ENCODE measurements at places on chromosomes 5 and 9.

- DNase-seq, result no peak
Observed at GRCh38 chr9:20408513-20408912, 213.8 kb downstream of the MLLT3 start.

- DNase-seq, result no peak
Observed at GRCh38 chr5:131413605-131414559, 150.0 kb downstream of the CDC42SE2 start.

GRCh38 chr9:75002422-75003023, 25.6 kb downstream of the CARNMT1 start:
- no peak for DNase-seq

GRCh38 chr5:150562832-150563231, 54.9 kb downstream of the NDST1 start:
- DNase-seq, result no peak

GRCh38 chr9:83220730-83221129, 157.8 kb upstream of the RASEF start:
- DNase-seq, result no peak

GRCh38 chr5:92372766-92373165, 989.6 kb upstream of the ARRDC3 start:
- DNase-seq, result no peak

- DNase-seq, result no peak
Observed at GRCh38 chr9:10252174-10252573, 360.6 kb downstream of the PTPRD start.

DNA sequence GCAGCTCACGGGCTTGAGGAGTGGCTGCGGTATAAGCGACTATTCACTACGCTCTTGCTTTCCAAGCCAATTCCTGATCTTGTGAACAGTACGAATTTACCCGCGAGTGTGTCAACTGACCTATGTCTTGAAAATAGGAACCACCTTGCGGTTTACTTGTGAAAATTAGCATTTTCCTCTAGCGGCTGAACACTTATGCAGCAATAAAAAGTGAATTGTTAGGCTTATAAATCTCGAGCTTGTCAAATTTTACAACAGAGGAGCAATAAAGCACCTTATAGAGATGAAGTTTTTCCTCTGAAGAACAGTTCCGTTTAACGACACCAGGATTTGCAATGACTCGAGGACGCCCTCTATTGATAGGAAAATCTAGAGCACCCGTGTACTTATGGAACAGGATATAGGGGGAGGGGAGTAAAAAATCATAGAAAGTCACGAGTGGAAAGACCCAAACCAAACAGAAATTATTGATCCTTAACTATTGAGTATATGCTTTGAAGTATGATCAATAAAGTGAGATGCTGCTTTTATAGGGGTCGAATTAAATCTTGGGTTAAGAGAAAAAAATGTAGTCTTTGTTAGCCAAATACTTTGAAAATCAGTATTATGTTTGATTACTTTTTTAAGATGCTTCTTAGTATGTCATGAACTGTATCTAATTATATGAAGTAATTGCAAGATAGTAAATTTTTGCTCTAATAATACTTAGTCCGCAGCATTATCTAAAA, 1.9 kb upstream of the RGMB start:
- no peak for DNase-seq

DNA sequence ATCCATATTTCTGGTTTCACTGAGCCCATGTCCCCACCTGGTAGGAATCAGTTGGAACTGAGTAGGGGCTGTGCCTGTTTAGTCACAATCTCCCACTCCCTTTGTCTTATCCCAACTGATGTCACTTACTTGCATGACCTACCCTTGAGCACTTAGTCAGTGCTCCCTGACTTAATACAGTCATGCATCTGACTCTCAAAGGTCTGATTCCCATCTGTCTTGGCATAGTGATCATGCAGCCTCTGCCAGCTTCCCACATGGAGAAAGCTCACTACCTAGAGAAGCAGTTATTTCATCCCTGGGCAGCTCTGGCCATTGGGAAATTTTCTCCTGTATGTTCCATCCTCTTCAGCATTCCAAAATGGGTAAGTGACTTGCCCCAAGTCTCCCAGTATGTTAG, 24.8 kb downstream of the ABLIM3 start:
- no peak for DNase-seq

DNA sequence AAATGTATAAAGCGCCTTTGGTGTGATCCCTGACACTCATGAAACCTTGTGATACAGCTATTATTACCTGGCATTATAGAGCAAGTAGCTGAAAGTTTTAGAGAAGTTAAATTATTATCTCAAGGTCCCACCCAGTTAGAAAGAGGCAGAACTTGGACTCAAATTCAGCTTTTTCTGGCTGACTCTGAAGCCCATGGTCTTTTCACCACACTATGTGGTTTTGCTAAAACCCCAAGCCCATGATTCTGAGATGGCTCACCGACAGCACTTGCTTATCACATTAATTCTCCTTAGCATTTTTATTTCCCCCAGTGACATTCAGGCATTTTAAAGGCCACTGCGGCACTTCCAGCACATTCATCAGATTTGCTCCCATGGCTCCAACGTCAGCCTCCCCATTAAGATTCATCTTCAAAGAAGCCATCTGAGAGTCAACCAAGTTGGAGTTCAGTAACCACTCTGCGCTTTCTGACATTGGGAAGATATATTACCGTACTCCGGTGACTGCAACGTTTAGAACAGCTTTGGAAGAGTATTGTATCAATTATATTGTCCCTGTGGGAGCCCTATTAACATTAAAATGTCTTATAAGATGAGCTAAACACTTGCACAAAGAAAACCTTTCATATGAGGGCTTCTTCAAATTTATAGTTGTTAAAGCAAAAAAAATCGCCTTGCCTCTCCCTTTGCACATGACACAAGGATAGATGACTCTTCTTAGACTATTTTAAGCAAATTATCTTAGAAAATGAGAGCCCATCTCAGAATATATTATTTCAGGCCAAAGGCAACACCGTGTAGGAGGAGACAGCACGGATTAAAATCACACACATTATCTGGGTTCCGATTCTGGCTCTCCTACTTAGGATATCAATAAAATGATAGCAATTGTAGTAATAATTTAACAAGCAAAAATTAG, 638.1 kb downstream of the ACTL7B start:
- no peak for DNase-seq

GRCh38 chr9:86098824-86099700, at the start of gene GOLM1:
GOLM1 (minus strand) TSS chr9:86099558; CDS start chr9:86079320, 20,238 bp downstream.
- peak; percentile 34 for DNase-seq

DNA sequence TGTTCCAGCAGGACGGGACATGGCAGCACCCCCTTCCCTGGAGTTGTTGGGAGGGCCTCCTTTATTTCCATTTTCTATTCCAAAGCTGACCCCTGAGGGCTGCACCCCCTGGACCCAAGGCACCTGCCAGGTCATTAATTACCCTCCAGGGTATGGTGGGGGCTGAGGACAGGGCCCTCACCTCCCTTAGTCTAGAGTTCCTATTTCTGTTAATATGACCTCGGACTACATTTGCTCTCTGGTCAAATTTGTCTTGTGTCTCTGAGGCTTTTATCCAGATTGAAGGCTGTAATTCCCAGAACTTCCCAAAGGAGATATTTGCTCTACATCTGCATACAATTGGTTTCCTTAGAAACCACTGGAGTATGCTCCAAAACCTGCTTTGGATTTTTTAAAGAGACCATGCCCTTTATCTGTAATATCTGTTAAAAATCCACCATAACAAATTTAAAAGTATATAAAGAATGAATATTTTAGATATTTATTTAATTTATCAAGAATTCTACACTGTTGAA, 16.8 kb downstream of the PHF2 start:
- DNase-seq, result no peak

DNA sequence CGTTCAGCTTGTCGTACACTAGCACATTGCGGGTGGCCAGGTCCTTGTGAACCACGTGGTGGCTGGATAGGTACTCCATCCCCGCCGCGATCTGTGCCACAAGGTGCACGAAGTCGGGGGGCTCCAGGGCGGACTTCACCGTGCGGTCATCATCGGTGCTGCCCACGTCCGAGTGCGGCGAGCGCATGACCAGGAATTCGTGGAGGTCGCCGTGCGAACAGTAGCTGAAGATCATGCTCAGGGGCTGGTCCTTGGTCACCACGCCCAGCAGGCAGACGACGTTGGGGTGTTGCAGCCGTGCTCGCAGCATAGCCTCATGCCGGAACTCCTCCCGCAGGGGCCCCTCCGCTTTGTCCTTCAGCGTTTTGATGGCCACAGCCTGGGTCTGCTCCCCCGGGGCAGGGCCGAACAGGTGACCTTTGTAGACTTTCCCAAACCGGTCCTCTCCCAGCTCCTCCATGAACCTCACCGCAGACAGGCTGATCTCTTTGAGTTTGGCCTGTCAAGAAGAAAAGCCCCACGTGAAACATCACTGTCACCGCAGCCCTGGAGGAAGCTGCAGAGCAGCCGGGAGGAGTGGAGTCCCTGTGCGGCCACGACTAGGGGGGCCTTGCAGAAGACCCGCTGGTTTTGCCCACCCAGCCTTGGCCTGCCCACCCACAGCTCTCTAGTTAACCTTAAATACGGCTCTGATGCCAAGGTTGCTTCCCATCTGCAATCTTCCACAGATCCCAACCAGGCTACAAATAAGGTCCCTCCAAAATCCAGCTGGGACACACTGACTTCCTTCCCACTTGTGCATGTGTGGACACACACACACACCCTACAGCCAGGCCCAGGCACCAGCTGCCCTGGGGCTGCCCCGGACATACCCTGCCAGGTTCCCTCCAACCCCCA, 225.2 kb downstream of the ROR2 start:
- no peak for DNase-seq

- DNase-seq, result no peak
Observed at GRCh38 chr9:81673310-81673709, 16.0 kb downstream of the TLE1 start.

DNA sequence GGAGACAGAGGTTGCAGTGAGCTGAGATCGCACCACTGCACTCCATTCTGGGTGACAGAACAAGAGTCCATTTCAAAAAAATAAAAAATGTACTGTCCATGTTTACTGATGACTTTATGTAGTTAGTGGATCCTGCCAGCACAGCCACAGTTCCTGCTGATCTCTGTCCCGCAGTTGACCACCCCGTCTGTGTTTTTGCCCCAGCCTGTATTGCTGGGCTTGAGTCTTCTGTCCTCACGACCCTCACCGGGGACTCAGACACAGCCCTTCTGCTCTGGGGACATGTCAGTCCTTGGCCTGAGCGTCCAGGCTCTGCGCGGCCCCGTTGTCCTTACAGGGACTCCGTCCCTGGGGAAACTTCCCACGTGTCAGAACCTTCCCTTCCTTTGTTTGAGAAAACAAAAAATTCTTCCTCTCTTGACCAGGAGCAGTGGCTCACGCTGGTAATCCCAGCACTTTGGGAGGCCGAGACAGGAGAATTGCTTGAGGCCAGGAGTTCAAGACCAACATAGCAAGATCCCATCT, 14.5 kb downstream of the SURF6 start:
- DNase-seq, result no peak

DNA sequence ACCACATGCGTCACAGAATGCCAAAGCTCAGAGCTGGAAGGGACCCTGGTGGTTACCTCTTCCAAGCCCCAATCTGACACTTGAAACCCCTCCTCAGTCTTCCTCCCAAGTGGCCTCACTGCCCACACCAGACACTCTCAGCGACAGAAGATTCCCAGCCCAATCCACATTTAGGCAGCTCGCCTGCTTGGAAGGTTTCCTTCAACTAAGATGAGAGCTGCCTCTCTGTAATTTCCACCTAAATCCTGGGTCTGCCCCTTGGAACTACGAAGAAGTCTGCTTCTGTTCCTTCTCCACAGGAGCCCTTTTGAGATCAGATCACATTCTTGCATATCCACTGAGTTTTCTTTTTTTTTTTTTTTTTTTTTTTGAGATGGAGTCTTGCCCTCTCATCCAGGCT, 83.7 kb downstream of the PAX5 start:
- no peak for DNase-seq
